ENCODE measurements at places on chromosomes 2 and 18.

DNA sequence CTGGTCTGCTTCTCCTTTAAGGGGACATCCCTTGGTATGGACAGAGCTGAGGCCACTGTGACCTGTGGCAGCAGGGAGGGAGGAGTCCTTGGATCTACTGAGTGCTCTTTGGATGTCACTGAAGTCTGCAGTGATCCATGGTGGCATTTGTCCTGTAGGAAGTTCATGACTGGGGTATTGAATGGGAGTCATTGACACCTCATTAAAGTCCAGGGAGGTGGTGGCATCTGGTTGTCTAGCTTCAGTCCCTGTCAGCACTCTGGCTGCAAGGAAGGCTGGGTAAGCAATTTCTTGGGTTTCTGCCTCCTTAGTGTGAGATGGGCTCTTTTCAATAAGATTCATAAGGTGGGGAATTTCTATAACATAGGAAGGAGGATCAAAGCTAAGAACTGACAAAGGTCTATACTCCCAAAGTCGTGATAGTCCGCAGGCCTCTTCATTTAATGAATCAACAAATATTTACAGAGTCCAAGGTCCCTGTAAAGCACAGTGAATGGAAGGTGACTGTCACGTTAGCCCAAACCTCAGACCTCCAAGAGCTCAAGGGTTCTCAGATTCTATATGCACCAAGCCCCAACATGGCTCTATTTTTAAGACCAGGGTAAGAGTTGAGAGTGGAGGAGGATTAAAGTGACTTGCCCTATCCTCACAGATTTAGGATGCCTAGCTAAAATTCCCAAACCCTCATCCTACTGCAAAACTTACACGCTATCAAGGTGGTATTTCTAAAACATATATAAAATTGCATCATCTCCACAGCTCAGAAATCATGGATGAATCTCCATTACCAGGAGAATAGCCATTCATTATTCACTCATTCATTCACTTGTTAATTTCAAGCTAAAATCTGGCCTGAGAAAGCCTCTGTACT lies 40.2 kb downstream of the THNSL2 start:
- DNase-seq = no peak

GRCh38 chr2:162520959-162521358 lies 177.0 kb downstream of the GCA start:
- DNase-seq = no peak

DNA sequence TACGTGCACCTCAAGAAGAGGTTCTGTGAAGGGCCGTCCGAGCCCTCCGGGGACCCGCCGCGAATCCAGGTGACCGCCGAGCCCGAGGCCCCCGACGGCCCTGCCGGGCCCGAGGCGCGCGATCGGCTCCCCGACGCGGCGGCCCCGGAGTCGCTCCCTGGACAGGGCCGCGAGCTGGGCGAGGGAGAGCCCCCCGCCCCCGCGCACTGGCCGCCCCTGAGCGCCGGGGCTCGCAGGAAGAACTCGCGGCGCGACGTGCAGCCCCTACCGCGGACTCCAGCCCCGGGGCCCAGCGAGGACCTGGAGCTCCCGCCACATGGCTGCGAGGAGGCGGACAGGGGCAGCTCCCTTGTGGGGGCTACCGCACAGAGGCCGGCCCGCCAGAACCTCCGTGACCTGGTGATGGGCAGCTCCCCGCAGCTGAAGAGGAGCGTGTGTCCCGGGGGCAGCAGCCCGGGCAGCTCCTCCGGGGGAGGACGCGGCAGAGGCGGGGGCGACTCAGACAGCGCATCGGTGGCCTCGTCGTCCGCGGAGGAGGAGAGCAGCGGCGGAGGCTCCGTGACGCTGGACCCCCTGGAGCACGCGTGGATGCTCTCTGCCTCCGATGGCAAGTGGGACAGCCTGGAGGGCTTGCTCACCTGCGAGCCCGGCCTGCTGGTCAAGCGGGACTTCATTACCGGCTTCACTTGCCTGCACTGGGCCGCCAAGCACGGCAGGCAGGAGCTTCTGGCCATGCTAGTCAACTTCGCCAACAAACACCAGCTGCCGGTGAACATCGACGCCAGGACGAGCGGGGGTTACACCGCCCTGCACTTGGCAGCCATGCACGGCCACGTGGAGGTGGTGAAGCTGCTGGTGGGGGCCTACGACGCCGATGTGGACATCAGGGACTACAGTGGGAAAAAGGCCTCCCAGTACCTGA lies 812 bp downstream of the SOWAHC start:
- DNase-seq = no peak

DNA sequence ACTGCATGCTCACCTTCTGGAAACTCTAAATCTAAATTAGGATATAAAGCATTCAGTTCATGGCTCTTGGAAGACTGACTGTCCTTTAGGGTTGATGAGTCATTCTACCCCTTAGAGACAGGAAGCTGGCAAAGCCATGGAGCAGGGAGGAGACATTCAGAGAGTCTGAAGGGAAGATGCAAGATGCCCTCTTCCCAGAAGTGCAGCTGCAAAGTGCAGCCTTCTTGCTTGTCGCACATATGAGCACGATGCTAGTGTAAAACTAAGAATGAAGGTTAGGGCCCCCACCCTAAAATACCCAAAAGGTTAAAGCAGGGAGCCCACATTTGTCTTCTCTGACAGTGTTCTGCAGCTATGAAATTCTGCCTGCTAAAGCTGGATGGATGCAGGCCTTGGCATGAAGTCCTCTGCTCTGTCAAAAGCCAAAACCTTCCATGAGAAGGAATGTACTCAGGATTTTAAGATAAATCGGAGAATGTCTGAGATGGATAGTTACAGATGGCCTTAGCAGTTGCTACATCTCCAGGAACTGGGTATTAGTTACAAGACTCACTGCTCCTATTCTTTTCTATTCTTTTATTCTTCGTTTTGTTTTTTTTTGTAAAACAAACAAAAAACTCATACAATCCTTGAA lies 89.7 kb downstream of the POLE4 start:
- no peak for DNase-seq

GRCh38 chr18:64276311-64277090 lies 127.6 kb upstream of the LINC00305 start:
- DNase-seq = no peak

Data from T47D (cell line).